ENCODE measurements at places on chromosomes 16 and 17. TPM values are rescaled to one million over a fixed set of nuclear protein-coding genes. Genes with fewer than 3 reads are reported as not detected.

DNA sequence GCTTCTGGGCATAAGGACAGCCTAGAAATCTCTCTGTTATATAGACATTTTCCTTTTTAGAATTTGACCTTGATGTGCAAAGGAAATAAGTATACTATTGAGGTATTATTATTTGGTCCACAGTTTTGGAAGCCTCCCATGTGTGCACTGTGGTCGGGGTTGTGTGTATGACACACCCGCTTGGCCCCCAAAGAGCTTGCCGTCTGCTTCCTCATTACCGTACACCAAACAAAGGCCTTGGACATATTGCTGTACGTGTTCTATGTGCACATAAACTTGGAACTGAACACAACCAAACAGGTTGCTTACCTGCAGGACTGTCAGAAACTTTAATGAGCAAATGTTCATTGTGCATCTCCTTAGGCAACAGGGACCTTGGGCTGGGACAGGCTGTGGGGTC is 38.2 kb downstream of the METRNL start:
- DNase-seq: no peak

- no peak for DNase-seq
These were observed 117.9 kb downstream of the ZNF423 start for GRCh38 chr16:49738001-49738400.

DNA sequence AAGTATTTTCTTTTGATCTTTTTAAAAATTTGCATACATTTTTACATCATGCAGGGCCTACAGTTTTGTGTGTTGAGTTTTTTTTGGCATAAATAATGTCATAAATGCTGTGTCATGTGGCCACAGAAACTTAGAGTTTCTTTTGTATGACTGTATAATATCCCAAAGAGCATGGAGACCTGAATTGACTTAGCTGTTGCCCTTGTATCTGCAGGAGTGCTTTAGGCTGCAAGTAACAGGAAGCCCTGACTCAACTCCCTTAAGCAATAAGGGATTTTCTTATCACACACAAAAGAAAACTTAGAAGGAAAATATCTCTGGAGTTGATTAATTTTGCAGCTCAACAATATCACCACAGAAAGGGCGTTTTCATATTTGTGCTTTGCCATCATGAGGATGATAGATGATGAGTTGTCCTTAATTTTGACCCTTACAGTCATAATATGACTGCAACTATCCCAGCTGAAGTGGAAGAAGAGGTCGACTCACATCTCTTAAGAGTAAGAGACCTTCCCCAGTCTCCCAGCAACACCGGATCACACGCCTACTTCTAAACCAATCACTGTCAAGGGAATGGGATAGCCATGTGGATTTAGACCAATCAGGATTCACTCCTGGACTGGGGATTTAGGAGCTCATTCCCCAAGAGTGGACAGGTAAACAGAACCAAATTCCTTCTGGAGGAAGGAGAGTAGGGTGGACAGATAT is 138.9 kb downstream of the GSG1L start:
- no peak for DNase-seq

DNA sequence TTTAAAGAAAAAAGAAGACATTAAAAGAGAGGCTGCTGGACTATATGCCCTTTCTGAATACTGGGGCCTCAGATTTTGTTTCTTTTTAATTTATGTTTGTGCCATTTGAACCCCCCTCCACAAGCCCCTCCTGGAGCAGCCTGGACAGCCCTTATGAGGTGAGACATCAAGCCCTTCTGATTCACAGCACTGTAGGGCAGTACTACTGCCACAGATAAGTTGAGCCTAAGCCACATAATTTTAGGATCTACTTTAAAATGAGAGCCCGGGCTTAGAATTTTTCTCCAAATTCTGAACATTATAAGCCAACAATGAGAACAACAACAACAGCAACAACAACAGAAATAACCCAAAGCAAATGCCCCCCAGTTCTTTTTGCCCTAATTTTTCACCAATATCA is 256.9 kb upstream of the SALL1 start:
- no peak for DNase-seq

DNA sequence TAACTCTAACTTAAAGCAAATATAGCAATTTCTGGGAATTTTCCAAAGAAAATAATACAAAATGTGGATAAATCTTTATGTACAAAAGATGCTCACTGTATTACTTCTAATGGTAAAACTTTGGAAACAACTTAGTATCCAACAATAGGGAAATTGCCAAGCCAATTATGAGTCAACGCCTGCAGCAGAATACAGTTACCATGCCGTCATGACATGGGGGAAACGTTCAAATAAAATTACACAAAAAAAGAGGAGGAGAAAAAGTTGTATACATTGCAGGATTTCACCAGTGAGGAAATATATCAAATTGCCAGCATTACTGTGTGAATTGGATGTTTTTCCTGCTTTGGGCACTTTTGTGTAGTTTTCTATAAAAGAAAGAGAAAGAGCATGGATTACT is 469.6 kb downstream of the SOX9 start:
- DNase-seq: no peak

- DNase-seq: no peak
These were observed 11.3 kb downstream of the CDK3 start for GRCh38 chr17:76011951-76012350.

DNA sequence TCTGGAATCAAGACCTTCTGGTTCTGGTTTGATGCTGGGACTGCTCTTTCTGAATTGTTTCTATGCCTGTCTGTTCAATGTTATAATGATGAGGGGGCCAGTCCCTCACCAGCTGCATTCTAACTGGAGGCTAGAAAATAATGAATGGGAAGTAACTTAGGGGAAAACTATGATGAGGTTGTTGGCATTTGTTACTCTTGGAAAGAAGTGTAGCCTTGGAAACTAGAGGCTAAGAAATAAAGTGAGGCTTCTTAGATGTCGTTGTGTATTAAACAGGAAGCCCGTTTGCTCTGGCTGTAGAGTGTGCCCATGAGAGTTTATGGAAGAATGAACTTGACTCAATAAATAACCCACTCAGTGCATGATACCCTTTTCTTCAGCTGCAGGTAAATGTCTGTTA is 140.8 kb downstream of the PRKCA start:
- no peak for DNase-seq

GRCh38 chr16:75555213-75555706 is 792 bp downstream of the TMEM231 start:
- peak; percentile 68 for DNase-seq

Gene CORO7
- total RNA-seq: 96.6 TPM
